Stimulated activated CD4-positive, alpha-beta T cell treated with anti-CD3 and anti-CD28 coated beads, Interleukin-1b, Interleukin-23, amount 100 ng/mL, for 4 hours (primary cell): ENCODE measurements at places on chromosomes 12 and 14.

DNA sequence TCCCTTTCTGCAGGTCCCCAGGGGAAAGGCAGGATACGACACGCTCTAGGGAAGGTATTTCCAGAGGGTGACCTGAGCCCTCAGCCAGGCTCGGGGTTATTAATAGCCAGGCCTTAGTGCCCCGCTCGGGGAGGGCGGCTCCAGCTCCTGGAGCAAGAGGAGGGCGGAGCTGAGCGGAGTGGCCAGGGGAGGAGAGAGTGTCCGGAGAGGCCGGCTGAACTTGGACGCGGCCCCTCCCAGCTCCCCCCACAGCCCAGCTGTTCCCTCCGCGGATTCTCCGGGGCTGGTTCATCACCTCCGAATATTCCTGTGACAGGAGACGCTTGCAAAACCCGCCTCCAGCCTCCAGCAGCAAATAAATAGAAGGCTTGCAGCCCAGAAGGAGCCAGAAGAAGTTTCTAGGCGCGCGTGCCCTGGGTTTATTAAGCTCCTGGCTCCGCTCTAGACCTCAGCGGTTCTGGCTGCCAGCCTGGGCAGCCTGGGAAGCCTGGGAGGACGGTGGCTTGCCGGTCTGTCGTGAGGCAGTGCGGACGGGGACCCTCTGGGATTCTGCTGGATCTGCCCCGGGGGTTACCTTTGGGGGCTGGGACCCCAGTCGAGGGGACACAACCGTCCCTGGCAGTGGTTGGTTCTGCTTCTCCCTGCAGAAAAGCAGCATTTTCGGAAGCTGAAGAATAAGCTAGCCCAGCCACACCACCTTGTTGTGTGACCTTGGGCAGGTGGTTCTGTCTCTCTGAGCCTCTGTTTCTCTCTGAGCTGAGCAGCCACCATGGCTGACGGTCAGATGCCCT, at the start of gene HSPB8:
TSS of gene HSPB8 (plus strand) at position 388 of the 791 bp plus-strand sequence. CDS start at position 770, 382 bp downstream.
- no peak for DNase-seq

DNA sequence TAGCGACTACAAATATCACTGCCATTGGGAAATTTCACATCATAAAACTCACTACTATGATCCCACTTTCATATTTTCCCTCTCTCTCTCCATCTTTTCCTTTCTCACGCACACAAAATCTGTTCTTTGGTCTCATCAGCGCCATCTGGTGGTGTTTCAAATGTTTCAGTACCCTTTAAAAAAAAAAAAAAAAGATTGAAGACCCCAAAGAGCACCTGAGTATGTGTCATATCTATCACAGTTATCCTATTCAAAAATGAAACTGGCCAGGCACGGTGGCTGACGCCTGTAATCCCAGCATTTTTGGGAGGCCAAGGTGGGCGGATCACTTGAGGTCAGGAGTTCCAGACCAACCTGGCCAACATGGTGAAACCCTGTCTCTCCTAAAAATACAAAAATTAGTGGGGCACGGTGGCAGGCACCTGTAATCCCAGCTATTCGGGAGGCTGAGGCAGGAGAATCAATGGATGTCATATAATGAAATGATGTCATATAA, 72.4 kb downstream of the TTC9 start:
- peak; percentile 60 for DNase-seq

DNA sequence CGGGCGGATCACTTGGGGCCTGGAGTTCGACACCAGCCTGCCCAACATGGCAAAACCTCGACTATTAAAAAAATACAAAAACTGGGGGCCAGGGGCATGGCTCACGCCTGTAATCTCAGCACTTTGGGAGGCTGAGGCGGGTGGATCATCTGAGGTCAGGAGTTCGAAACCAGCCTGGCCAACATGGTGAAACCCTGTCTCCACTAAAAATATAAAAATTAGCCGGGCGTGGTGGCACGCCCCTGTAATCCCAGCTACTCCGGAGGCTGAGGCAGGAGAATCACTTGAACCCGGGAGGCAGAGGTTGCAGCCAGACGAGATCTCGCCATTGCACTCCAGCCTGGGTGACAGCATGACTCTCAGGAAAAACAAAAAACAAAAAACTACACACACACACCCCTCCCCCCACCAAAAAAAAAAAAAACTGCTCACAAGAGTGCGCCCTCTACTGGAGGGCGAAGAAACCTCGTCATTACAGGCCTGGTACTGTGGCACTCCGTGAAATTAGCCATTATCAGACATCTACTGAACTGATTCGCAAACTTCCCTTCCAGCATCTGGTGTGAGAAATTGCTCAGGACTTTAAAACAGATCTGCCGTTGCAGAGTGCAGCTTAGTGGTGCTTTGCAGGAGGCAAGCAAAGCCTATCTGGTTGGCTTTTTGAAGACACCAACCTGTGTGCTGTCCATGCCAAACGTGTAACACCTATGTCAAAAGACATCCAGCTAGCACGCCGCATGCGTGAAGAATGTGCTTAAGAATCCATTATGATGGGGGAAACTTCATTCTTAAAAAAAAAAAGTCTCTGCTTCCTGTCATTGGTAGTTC, 7.7 kb downstream of the PPP1R3E start:
- peak; percentile 32 for DNase-seq

GRCh38 chr14:63542231-63542999, 762 bp downstream of the PPP2R5E start:
- no peak for DNase-seq

DNA sequence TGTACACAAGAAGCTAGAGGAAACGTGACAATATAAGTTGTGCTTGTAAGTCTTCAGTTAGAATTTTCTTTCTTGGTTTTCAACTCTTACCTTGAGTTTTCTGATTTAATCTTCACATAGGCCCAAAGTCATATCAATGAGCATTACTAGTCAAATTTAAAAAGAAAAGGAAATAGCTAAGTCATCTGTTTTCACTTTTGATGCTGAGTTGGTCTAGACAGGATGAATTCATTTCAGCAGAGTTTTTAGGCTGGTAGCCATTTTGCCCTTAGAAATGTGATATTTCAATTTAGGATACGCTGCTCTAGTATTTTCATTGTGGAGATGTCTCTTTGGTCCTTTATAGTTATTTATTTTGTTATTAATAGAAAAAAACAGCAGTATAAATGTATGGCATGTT, 44.6 kb upstream of the KRAS start:
- no peak for DNase-seq

GRCh38 chr12:111274777-111275176, 94.1 kb downstream of the PHETA1 start:
- no peak for DNase-seq
